ENCODE measurements at places on chromosomes 16 and 17.

DNA sequence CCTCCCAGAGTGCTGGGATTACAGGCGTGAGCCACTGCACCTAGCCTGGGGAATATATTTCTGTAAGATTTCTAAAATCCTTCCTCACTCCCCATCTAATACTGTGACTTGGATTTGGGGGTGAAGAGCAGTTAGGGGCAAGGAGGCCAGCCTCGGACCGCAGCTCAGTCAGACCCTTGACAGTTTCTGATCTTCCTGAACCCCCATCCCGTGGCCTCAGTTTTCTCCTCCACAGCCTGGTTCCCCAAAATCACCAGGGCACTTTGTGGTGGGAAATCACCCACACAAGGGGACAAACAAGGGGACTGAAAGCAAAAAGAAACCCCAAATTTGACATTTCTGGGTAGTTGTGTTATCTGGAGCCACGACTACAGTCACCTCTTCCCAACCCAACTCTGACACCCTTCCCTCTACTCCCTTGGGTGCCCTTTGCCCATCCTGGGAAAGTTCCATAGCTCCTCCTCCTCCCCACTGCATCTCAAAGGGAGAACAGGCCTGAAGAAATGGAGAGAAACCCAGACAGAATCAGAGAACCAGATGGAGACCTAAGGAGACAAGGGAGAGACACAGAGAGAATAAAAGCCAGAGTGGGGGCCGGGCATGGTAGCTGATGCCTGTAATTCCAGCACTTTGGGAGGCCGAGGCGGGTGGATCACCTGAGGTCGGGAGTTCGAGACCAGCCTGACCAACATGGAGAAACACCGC, 2.8 kb upstream of the STAT5A start:
- DNase-seq = no peak

GRCh38 chr16:28913946-28914724, 10.9 kb downstream of the RABEP2 start:
- no peak for DNase-seq

GRCh38 chr17:58314706-58315015, 13.9 kb downstream of the TSPOAP1 start:
- no peak for DNase-seq

- DNase-seq = peak; percentile 58
Measured at GRCh38 chr16:67396159-67397035, 3.1 kb upstream of the TPPP3 start.

DNA sequence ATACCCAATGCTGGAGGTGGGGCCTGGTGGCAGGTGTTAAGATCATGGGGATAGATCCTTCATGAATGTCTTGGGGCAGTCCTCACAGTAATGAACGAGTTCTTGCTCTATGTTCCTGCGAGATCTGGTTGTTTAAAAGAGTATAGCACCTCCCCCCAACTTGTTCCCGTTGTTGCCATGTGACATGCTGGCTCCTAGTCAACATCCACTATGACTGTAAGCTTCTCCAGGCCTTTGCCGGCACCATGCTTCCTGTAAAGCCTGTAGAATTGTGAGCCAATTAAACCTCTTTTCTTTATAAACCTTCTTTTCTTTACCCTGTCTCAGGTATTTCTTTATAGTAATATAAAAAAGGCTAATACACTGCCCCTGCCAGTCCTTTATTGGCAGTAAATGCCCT, 33.3 kb downstream of the RANBP10 start:
- DNase-seq = no peak

- no peak for DNase-seq
Measured at GRCh38 chr16:55508941-55509931, at the start of gene LPCAT2. LPCAT2 (plus strand) TSS chr16:55509072; CDS start chr16:55509182, 110 bp downstream.
